ENCODE measurements at places on chromosomes 6 and 20. TPM values are rescaled to one million over a fixed set of nuclear protein-coding genes. Genes with fewer than 3 reads are reported as not detected.
A peak's percentile ranks its signal among the peaks of the same experiment; 100 is the strongest.

Gene GDAP1L1
- 0.46 TPM for total RNA-seq

Gene CBLN4
- total RNA-seq, result 0.20 TPM

- DNase-seq, result no peak
These were observed 197.5 kb upstream of the SULF2 start for GRCh38 chr20:47982574-47983360.

DNA sequence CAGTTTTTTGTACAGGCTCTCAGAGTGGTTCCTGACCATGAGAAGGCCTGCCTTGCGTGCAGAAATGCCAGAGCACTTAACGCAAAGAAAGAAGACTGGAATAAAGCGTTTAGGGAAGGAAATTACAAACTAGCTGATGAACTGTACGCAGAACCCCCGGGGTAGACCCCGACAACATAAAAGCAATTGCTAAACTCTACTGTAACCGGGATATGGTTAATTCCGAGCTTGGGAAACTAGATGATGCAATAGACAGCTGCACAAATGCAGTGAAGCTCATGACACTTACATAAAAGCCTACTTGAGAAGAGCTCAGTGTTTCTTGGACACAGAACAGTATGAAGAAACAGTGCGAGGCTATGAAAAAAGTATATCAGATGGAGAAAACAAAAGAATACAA is 35.7 kb downstream of the CITED2 start:
- no peak for DNase-seq

DNA sequence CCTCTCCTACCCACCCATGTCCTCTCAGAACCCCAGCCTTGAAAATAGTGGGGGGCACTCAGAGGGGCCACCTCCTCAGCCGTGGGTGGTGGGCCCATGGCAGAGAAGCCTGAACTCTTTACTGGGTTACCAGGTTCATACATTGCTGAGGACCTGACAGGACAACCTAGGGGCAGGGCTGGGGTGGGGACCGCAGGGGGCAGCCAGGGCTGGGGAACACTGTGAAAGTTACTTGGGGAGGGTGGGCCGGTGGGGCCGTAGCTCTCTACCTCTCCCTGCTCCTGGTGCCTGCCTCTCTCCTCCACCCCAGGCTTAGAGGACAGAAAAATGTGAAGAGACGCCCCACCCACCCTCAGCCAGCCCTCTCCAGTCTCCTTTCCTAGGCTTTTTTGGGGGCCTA is 15.4 kb downstream of the MDFI start:
- no peak for DNase-seq

DNA sequence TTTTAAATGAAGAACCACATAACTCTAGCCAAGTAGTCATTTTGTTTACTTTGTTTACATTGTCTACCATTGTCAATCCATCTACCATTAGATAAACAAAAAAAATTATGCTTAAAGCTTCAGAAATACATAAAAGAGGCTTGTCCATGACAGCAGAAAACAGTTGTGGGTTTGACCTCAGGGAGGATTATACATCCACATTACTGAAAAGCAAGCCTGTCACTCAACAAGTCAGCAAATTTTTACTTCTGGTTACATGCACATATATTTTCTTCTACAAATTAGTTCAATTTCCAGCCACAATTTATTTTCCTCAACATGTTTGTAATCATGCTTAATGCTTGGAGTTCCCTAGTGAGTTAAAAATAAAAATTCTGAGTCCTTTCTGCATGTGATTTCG is 713.3 kb downstream of the COL12A1 start:
- no peak for DNase-seq

Gene OARD1
- total RNA-seq, result 25.1 TPM

GRCh38 chr6:170132561-170132991 is 158.3 kb downstream of the DLL1 start:
- DNase-seq, result no peak

- no peak for DNase-seq
These were observed 100.4 kb downstream of the LY86 start for GRCh38 chr6:6688951-6689350.

DNA sequence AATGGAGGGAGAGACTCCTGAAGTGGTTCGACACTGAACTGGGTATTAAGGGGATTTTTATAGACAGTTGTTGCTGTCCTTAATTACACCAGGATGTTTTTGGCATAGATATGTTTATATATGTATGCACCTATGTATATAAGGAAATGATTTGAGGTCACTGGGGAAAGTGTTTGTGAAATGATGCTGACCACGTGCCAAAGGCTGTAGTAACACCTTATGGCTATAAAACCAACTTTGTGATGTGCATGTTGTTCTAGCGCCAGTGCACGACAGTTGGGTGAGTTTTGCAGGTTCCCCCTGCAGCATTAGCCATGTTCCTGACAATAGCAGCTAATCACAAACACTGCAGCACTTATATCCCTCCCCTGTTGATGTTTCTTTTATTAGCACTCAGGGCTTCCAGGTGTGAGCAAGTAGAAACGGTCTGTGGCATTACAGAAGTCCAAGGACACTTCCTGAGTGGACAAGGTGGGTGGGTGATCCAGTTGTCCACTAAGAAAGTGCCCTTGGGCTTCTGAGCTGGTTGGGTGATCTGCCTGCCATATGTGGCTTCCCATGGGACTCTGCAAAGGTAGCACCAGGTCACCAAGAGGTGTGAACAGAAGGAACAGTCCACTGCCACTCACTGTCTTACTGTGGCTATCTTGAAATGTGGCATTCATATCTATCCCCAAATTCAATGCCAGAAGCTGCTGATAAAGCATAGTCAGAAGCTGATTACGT is 63.0 kb upstream of the RBM24 start:
- DNase-seq, result no peak

Gene EXOC2
- total RNA-seq, result 6.7 TPM

Gene NOX3
- total RNA-seq, result not detected

- no peak for DNase-seq
These were observed 176.2 kb downstream of the KLHL32 start for GRCh38 chr6:97100696-97101095.

GRCh38 chr6:96812077-96812703 is 25.1 kb downstream of the GPR63 start:
- no peak for DNase-seq

DNA sequence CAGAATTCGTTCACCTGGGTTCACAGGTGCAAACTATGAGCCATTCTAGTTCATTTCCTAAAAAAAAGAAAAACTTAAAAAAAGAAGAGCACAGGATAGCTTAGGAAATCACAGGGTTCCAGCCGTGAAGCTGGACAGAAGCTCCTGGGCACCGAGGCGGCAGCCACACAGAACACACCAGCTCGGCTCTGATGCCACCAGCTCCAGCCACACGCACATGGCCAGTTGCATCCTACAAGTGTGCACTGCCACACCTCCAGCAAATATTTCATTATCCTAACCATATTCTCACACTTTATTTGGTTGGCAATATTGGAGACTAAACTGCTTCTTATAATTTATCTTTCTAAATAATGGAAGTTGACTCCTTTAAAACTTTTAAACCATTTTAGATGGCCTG is 26.2 kb upstream of the AFDN start:
- no peak for DNase-seq

Gene C6orf136
- total RNA-seq, result 8.9 TPM

GRCh38 chr20:54479138-54479906 is 3.9 kb downstream of the DOK5 start:
- no peak for DNase-seq

Gene CPXM1
- 3.8 TPM for total RNA-seq

Gene FNDC11
- total RNA-seq, result 0.09 TPM

- DNase-seq, result no peak
These were observed 8.9 kb upstream of the RAB44 start for GRCh38 chr6:36688739-36689075.

Gene HDGFL1
- not detected for total RNA-seq

DNA sequence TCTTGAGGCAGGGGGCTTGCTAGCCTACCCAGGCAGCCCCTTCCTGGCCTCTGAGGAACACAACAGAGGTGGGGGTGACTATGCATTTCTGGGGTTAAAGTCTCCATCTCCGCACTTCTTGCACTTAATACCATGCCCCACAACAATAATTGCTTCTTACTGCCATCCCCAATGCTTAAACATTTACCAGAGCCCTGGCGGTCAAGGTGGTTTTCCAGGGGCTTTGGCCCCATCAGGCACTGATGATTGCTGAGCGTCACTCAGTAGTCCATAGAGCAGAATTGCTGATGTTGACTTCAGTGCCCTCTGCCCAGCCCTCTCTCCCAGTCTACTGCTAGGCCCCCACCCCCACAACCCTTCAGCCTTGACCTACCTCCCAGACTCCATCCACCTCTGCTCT is 32.5 kb upstream of the KCNK5 start:
- no peak for DNase-seq

- no peak for DNase-seq
These were observed 228.8 kb downstream of the HACE1 start for GRCh38 chr6:104630955-104631354.

Gene ENPP1
- total RNA-seq, result 19.6 TPM

Gene ADGRB3
- 0.29 TPM for total RNA-seq

GRCh38 chr6:45956663-45957062 is 59.0 kb downstream of the CLIC5 start:
- DNase-seq, result no peak

- no peak for DNase-seq
These were observed 5.1 kb upstream of the BPI start for GRCh38 chr20:38298768-38299288.

DNA sequence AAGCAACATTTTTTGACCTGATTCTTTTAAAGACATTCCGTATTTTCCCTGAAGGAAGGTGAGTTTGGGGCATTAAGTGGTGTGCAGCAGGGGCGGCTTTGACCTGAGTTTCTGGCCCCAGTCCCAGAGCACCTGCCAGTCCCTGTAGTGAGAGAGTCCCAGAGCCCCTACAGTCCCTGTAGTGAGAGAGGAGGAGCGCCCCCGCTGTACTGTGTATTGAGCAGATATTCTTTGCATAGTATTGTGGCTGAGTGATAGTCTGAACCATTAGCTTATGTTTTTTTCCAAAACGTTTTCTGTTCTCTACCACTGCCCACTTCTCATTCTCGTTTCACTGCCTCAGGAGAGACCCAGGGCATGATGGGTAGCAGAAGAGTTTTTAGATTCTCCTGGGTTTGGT is 17.2 kb upstream of the SH3BGRL2 start:
- DNase-seq, result no peak

DNA sequence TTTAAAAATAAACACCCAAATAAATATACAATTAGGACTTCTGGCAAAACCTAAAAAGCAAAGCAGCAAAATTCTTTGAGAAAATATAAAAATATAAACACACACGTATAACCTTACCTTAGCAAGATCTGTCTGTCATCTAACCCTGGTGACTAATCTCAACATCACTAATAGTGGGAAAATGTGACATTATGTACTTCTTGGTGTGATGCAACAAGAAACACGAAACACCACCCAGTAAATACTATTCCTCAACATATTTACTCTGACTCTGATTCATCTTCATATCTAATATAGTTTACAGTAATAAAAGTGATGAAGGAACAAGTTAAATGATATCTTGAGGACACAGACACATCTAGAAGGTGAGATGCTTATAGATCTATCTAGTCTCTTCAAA is 332.6 kb upstream of the MANEA start:
- DNase-seq, result no peak

GRCh38 chr6:44219053-44219814 is 2.5 kb downstream of the MYMX start:
- peak; percentile 93 for DNase-seq

Gene HLA-B
- 1,089 TPM for total RNA-seq

Gene SUN5
- not detected for total RNA-seq

All from pancreas (tissue), 10 donors.